ENCODE measurements at places on chromosomes 4 and X. TPM values are rescaled to one million over a fixed set of nuclear protein-coding genes. Genes with fewer than 3 reads are reported as not detected.
A peak's percentile ranks its signal among the peaks of the same experiment; 100 is the strongest.

Gene OPRPN
- not detected for polyA plus RNA-seq

Gene GYG2
- 43.5 TPM for polyA plus RNA-seq

DNA sequence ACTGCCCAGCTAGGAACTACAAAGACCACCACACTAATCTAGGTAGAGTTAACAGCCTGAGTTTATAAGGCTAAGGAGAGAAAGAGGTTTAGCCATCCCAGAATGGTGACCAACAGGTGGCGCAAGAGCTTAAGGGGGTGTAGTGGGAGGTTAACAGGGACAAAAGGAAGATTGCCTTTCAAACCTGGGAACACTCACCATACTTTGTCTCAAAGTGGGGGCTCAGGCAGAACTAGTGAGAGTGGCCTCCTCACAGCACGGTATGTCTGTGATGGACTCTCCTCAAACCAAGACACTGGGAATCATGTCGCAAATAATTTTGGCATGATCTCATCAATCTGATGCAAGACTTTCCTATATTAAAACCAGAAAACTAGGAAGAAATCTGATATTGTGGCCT lies 23.4 kb downstream of the CCNI start:
- H3K36me3 ChIP-seq: peaks cover 8% of the 10 kb centered on the region
- DNase-seq: no peak
- no peak overlapping the region for H3K4me3 ChIP-seq
- no peak overlapping the region for H3K27ac ChIP-seq
- H3K4me1 ChIP-seq: no peaks in the 10 kb centered on the region

DNA sequence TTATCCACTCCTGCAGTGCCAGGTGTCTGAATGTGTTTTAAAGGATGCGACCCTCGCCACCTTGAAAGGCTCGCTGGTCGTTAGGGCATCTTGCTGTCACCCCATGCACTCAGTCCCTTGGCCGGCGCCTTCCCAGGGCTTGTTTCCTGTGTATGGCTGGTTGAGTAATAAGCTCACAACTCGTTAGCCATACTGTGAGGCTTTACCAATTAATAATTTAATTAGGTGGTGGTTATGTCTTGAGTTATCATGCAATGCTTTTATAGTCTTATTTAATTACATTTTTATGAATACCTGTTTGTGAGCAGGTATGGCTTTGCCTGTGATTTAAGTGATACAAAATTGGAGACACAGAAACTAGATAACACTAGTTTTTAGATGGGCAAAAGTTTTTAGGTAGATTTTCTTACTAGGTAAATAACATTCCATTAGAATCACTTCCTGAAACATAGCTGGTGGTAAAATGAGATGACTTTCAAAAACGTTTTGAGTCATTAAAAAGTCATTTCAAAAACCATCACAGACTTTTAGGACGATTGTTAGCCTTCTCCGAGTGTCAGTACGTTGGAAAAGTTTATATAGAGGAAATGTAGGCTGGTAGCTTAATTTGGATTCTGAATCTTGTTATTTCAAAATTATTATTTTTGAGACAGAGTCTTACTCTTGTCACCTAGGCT lies 18.2 kb downstream of the PTTG2 start:
- no peaks in the 10 kb centered on the region for H3K27me3 ChIP-seq
- H3K36me3 ChIP-seq: no peaks in the 10 kb centered on the region
- no peak for DNase-seq
- peak overlapping the region; percentile 44 for H3K4me3 ChIP-seq

- no peak overlapping the region for H3K27ac ChIP-seq
- H3K27me3 ChIP-seq: no peaks in the 10 kb centered on the region
- H3K4me1 ChIP-seq: no peaks in the 10 kb centered on the region
- H3K36me3 ChIP-seq: no peaks in the 10 kb centered on the region
- H3K4me3 ChIP-seq: no peak overlapping the region
- no peak for DNase-seq
These were observed 22.7 kb downstream of the SMIM20 start for GRCh38 chr4:25936696-25937095.

- no peaks in the 10 kb centered on the region for H3K27me3 ChIP-seq
- H3K27ac ChIP-seq: no peak overlapping the region
- no peak overlapping the region for H3K4me3 ChIP-seq
- H3K36me3 ChIP-seq: no peaks in the 10 kb centered on the region
- no peaks in the 10 kb centered on the region for H3K4me1 ChIP-seq
These were observed 55.9 kb upstream of the ALB start for GRCh38 chr4:73348185-73348584.

DNA sequence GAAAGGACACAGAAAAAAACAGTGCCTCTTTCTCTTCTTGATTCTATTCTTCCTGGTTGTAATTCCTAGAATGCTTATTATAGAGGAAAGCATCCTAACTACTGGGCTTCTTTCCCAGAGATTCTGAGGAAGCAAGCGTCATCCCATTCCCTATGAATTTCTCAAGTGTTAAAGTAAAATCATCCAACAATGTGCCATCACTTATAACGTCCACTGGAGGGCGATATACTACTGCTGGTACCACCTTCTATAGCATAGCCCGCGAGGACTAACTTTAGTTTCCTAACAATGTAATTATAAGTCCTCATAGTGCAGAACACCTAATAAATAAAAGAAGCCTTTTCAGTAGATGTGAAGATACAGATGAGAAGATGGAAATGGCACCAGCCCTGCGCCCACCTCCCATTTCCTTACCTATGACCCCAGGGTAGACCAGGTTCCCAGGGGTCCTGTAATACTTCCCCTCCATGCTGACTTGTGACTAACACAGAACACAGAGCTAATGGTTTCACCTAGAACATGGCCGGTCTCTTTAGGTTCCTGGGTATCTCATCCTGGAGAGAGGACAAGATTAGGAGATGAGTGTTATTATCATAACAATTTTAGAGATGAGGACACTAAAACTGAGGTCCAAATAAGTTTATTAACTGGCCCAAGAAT lies 4.2 kb downstream of the CENPVL3 start:
- no peaks in the 10 kb centered on the region for H3K27me3 ChIP-seq
- DNase-seq: peak; percentile 14
